ENCODE measurements at places on chromosomes 6 and 20.

DNA sequence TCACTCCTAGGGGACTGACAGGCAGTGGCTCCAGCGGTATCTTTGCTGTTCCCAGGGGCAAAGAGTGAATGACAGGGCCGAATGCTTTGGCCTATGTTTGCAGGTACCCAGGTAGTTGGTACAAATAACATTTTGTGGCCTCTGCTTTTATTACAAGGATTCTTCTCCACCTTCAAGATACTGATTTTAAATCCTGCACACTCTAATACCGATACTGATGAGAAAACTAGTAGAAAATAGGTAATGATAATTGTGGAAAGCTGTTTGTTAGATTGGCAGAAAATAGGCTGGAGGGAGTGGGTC lies 772 bp downstream of the HINT3 start:
- no peak for DNase-seq

- DNase-seq: no peak
Measured at GRCh38 chr6:167405778-167406532, 81.1 kb downstream of the TTLL2 start.

GRCh38 chr6:113818578-113818977 lies 38.6 kb upstream of the MARCKS start:
- no peak for DNase-seq

GRCh38 chr6:157143171-157143889 lies 180.0 kb downstream of the TMEM242 start:
- DNase-seq: no peak

- DNase-seq: no peak
Measured at GRCh38 chr6:21615504-21615903, 22.0 kb downstream of the SOX4 start.

DNA sequence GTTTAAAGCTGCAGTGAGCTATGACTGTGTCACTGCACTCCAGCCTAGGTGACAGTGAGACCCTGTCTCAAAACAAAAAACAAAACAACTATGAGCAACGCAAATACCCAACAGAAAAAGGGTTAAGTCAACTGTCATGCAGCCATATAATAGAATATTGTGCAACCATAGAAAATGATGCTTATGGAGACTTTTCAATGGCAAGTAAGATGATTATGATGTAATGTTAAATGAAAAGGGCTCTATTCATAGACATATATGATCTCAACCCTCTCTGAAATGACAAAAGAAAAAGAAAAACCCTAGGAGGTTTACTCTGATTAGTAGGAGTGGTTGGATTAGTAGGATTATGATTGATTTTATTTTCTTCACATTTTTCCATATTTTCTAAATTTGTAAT lies 41.3 kb upstream of the TBC1D7 start:
- no peak for DNase-seq

DNA sequence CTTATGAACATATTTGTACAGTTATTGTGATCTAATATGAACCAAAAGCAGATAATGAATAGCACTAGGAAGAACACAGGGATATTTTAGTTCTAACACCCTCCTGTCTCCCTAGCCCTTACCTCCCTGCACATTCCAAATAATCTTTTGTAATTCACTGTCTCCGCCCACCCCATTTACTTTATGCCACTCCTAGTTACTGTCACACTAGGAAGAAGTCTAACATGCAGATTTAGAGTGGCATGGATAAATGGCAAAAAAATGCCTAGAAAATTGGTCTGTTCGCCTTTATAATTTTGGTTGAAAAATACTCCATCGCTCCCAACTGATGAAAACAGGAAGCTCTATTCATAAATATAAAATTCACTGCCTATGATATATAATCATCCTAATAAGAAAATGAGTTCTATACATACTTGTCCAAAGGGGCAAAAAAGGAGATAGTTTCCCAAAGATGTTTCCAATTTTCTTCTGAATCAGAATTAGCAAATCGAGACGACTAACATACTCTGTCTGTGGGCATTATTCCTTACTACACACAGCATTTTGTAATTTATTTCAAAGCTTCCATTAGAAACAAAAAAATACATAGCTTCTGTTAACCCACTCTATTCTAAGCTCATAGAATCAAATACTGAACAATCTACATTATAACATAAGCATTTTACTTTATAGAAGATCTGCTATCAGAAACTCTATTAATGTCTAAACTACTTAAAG lies 1.3 kb upstream of the RUNX2 start:
- no peak for DNase-seq

GRCh38 chr6:44373787-44374186 lies 13.7 kb upstream of the CDC5L start:
- no peak for DNase-seq

DNA sequence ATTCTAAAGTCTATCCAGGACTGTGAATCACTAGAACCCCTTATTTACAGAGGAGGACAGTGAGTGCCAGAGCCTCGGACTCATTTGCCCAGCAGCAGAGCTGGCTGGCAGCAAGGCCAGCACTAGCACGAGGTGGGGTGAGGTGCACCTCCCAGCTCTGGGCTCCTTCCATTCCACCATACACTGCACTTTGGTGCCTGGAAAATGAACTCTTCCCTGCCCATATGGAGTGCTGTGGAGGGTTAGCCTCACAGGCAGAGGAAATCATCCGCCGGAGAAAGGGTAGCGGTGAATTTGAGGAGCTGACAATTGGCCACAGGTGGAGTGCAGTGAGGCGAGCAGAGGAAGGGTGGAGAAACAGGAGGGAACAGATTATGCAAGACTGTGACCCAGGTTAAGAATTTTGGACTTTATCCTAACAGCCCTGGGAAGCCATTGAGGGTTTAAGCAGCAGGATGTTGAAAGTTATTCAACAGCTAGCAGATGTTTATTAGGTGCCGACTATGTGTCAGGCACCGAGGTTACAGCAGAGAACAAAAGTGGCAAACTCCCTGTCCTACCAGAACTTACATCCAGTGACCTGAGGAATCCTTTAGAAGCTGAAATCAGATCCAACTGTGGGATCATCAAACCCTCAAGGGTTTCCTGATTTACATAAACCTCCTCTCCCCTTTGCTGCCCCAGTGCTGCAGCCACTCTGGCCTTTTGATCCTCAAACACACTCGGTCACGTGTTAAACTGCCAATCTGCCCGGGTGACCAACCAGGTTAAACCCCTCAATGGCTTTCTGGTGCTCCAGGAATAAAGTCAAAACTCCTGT lies 6.2 kb downstream of the TRIM26 start:
- no peak for DNase-seq
